Effector memory CD4-positive, alpha-beta T cell (primary cell): ENCODE measurements at places on chromosomes 1 and 21.

DNA sequence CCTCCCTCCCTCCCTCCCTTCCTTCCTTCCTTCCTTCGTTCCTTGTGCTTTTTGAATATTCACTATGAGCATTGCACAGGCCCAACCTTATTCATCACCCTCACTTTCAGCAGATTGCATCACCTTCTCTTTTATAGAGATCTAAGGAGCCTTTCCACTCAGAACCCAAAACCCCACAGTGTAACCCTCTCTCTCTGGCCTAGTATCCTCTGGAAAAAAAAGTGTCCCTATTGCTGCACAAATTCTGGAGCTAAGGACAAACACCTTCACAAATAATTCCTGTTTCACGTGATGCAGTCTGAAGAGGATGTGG is 25.6 kb downstream of the OR10J5 start:
- no peak for DNase-seq

- DNase-seq, result no peak
Observed at GRCh38 chr1:178283409-178283808, 189.5 kb downstream of the RASAL2 start.

DNA sequence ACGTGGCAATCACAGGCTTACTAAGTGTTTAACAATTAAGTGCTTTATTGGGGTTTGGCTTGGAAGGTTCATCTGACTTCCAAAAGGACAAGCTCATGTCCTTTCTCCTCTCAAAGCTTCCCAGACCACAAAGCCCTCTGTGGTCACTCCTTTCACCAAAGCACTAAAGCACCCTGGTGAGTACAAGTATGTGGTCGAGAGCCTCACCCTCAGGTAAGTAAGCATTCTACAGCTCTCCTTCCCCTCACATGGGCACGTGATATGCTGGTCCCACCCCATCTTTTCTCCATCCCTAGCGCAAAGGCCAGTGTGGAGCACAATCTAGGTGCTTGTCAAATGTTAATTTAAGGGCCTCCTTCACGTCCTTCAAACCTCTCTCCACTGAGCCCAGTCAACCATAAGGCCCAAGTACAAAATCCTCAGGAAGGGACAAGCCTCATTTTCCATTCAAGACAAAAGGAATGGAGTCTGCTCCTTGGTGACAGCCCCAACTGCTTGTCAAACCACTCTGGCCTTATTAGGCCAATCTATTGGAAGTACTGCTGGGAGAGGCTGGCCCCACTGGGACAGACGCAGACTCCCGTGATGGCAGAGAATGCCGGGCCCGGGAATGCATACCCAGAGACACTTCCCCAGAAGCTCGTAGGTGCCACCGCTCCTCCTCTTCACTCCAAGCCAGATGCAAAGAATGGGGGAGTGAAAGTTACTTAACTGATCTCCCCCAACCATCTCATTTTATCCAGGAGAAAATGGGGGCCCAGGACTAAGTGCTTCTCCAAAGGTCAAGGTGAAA is 7.8 kb downstream of the STMN1 start:
- DNase-seq, result no peak

- DNase-seq, result no peak
Observed at GRCh38 chr1:214085325-214085724, 97.6 kb downstream of the PROX1 start.

DNA sequence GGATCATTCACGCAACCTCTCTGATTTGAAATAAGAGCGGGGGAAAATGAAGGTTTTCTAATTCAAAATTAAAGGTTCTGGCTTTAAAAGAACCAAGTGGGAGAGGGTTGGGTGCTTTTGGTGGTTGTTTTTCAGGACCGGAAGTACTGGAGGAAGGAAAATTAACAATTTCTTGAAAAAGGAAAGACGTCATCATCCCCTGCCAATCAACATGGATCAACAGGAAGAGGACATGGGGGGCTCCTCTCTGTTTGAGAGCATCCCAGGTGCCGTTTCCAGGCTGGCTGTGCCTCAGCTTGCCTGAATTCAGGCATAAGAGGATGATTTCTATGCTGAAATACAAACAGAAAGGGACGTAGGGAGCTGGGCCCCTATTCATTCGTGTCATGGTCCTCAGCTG is 21.6 kb upstream of the NID1 start:
- no peak for DNase-seq

DNA sequence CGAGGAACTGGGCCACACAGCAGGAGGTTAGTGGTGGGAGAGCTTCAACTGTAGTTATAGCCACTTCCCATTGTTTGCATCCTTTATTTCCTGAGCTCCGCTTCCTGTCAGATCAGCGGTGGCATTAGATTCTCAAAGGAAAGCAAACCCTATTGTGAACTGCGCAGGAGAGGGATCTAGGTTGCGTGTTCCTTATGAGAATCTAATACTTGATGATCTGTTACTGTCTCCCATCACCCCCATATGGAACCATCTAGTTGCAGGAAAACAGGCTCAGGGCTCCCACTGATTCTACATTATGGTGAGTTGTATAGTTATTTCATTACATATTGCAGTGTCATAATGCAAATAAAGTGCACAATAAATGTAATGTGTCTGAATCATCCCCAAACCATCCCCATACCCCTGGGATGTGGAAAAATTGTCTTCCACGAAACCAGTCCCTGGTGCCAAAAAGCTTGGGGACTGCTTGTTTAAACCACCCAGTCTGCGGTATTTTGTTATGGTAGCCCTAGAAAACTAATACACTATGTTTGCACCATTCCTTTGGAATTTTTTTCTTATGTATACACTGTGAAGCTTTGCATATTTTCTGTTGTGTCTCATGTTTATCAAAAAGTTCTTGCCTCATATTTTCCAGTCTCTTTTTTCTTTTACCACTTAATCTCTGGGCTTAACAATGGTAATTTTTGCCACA is 136.6 kb upstream of the IVNS1ABP start:
- DNase-seq, result no peak

DNA sequence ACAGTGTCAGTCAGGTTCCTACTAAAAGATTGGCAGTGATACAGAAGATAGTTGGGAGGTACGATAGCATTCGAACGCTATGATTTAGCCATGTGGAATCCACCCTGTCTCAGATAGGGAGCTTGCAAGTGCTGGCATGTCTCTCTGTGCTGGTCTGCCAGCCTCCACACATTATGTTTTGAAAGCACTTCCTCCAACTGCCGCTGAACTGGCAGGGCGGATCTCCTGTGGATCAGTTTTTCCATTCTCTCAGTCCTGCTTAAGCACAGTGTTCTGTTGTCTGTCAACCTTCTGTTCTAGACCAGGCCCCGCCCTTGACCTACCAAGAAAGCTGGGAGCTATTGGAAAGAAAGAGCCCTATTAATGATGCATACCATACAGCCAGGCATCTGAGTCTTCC is 65.5 kb upstream of the PALMD start:
- no peak for DNase-seq

GRCh38 chr1:146051452-146051851 is 29.9 kb upstream of the HJV start:
- no peak for DNase-seq

DNA sequence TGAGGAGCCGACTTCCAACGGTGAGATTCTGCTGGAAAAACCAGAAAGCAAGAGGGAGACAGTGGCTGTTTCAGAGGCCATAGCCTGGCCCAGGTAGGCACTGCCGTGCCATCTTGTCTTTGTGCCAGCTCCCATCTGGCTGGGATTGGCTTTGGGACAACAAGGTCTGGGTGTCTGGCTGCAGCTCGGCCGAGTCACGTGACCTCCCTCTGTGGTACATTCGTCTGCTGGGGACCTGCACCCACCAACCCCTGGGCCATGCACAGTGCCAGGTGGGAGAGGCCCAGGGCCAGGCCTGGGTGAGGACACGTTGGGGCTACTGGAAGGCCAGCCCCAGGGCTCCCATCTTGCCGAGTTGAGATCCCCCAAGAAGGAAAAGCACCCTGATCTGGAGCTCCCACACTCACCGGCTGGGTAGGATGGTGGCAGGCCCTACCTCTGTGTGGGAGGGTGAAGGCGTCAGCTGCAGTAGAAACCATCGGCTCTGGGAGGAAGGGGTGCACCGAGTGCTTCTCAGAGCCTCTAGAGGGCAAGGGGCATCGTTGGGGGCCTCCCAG is 25.3 kb upstream of the TTC34 start:
- no peak for DNase-seq

DNA sequence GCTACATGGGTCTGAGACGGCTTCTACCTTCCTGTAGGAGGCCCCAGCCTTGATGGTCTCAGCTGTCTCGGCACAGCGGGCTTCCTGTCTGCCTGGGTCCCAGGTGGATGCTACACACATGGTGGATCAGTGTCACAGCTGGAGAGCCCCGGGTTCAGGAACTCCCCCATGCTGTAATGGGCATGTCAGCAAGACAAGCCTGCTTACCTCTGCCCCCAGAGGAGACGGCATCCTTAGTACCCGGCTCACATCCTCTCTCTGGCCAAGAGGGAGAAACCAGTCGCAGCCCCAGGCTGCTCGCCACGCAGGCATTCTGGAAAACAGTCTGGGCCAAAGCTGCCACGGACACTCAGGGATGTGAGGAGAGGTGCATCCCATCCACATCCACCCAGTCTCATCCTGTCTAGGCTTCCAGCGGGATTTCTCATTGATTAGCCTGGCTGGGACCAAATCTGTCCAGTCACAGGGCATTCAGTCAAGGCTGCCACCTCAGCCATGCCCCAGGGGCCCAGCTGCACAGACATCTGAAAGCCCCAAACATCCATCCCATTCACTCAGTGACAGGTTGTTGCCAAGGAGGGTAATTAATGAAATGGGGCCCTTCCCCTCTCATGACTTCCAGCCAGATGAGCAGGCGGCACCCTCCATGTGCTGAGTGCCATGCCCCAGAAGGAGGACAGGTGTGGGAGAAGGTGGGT is 10.5 kb downstream of the SNAP47 start:
- DNase-seq, result no peak

- no peak for DNase-seq
Observed at GRCh38 chr1:7478809-7479499, 292.1 kb upstream of the VAMP3 start.

- no peak for DNase-seq
Observed at GRCh38 chr1:53511933-53512806, 53.0 kb downstream of the DMRTB1 start.

- DNase-seq, result no peak
Observed at GRCh38 chr1:88877911-88878310, 13.5 kb downstream of the GTF2B start.

DNA sequence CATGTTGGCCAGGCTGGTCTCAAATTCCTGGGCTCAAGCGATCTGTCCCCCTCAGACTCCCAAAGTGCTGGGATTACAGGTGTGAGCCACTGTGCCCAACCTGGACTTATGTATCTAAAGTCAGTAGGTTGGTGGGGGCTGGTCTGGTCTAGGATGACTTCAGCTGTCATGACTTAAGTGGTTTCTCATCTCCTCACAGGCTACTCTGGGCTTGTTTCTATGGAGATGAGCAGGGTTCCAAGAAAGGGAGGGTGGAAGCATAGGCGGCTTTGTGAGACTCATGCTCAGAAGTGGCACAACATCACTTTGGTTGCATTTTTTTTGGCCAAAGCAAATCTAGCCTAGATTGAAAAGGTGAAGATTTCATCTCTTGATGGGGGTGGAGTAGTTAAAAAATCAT is 115.9 kb upstream of the IVNS1ABP start:
- no peak for DNase-seq

DNA sequence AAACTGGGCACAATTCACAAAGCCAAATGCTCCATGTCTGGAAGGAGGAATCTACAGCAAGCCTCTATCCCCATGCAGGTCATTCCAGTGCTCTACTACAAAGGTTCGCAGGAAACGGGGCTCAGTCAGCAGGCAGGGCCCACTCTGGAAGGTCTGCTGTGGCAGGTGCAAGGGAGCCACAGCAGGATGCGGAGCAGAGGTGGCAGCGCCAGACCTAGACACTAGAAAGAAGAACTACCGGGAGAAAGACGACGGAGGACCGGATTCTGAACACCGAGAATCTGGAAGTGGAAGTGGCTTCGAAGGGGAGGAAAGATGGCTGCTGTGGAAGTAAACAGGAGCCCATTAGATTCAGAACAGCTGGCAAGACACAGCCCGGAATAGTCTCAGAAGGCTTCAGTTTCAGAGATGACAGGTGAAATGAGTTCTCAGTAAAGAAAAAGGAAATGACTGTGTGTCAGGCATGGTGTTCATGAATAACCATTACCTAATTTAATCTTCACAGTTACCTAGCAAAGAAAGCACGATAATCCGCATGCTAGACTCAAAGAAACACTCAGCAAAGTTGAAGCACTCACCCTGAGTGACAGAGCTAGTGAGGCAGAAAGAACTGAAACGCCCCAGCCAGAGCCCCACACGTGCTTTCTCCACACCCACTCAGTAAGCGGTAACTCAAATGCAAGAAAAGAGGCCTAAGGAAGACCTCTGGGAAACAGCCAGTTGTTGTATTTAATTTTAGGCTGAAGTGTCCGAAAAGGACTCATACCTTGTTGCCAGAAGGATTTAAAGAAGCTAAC is 21.4 kb downstream of the SETD4 start:
- DNase-seq, result no peak

DNA sequence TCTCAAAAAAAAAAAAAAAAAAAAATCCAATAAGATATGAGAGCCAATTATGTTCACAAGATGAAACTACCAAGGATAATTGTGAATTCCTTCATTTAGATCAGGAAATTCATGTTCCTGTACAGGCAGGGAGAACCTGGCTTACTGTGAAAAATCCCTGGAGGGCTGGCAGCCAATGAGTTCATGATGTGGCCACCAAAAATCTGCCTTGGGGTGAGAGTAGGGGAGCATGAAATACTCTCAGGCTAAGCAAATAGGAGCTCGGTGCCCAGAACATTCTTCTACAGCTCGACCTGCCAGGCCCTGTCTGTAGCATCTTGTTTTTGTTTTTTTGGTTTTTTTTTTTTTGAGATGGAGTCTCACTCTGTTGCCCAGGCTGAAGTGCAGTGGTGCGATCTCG is 50.1 kb downstream of the PIK3CD start:
- DNase-seq, result no peak

GRCh38 chr1:227748496-227749182 is 13.4 kb downstream of the SNAP47 start:
- DNase-seq, result no peak

DNA sequence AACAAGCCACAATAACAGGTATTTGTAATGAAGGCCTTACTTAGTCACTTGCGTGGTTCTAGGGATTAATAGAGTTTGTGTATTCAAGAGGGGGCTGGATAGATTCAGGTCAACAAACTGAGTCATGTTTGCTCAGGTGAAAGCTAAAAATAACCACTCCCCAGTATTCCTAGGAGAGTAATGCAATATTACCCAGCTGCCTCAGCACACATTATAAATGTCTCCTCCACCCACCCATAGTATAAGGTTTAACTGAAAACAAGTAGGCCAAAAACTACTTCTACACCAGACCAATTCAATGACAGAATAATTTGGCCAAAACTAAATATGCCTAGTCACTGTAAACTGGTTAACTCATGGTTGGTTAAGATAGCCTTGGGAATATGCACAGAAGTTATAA is 34.4 kb downstream of the WLS start:
- no peak for DNase-seq

- no peak for DNase-seq
Observed at GRCh38 chr1:114468710-114469468, 42.1 kb downstream of the TRIM33 start.

GRCh38 chr1:114345930-114346479 is 165.0 kb downstream of the TRIM33 start:
- no peak for DNase-seq
